GM12891 (cell line): ENCODE measurements at places on chromosomes 7 and 10.

- DNase-seq: no peak
Measured at GRCh38 chr7:98518159-98518947, 98.7 kb upstream of the NPTX2 start.

DNA sequence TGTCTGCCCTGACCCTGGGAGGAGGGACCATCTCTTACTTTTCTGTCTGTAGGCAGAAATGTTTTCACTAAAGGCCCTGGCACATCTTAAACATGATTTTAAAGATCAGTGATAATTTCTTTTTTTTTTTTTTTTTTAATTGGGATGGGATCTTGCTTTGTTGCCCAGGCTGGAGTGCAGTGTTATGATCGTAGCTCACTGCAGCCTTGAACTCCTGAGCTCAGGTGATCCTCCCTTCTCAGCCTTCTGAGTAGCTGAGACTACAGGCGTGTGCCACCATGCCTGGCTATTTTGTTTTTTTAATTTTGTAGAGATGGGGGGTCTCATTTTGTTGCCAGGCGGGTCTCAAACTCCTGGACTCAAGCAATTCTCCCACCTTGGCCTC, 65.3 kb downstream of the RBM20 start:
- DNase-seq: no peak

- DNase-seq: no peak
Measured at GRCh38 chr10:50216894-50217293, 34.4 kb downstream of the ASAH2 start.

GRCh38 chr10:129870961-129871621, 93.0 kb downstream of the EBF3 start:
- no peak for DNase-seq

DNA sequence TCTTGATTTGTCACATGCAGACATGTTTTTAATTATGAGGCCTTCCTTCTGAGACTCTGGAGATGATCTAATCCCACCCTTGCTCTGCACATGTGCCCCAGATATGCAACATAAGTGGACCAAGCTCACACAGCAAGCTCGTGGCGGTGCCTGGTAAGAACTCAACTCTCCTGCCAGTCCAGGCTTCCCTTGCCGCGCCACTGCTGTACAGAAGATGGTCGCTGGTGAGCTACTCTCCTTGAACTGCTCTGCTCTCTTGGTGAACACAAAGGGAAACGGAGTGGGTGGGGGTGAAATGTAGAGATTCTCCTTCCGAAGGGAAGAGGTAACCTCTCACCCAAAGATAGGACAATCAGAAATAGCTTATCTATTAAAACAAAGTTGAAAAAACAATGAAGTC, 25.7 kb downstream of the MYOF start:
- no peak for DNase-seq

- no peak for DNase-seq
Measured at GRCh38 chr10:52617346-52617745, 155.2 kb downstream of the MBL2 start.

- DNase-seq: no peak
Measured at GRCh38 chr7:19715499-19715898, 6.7 kb upstream of the POLR1F start.

DNA sequence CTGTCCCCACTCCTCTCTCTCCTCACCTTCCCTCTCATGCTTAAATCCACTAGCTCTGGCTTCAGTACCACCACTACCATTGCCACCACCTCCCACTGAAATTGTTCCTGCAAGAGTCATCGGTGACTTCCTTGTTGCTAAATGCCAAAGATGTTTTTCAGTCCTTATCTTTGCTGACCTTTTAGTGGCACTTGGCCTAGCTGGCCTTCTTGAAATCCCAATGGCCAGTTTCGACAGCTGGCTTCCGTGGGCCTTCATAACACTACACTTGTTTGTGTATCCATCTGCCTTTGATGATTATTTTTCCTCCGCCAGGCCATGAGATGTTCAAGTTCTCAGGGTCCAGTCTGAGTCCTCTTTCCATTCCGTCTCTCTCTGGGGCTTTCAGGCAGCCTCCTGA, 118.2 kb upstream of the NANOS1 start:
- DNase-seq: no peak

GRCh38 chr10:5094265-5095205, at the start of gene AKR1C3:
Gene AKR1C3 (plus strand): TSS chr10:5094414. CDS start chr10:5094445, 31 bp downstream.
- no peak for DNase-seq

DNA sequence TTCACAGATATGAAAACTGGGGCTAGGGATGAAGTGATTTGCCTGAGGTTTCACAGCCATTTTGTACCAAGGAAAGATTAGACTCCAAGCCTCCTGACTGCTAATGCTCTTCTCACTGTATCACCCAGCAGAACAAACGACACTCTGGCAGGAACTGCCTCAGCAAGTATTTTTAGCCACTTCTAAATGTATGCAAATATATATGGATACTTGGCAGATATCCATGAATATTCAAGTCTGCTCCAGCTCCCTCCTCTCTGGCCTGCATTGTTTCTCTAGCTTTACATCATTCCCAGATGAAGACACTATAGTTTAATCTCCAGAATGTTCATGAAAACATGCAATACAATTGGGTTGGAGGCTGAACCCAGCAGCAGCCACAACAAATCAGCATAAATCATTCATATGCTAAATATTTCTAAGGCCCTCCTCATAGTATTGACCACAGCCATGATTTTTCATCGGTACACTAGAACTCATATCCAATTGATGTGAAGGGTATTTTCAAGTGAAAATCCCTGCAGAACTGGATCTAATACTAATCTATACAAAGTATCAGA, 65.5 kb downstream of the HPSE2 start:
- DNase-seq: no peak

DNA sequence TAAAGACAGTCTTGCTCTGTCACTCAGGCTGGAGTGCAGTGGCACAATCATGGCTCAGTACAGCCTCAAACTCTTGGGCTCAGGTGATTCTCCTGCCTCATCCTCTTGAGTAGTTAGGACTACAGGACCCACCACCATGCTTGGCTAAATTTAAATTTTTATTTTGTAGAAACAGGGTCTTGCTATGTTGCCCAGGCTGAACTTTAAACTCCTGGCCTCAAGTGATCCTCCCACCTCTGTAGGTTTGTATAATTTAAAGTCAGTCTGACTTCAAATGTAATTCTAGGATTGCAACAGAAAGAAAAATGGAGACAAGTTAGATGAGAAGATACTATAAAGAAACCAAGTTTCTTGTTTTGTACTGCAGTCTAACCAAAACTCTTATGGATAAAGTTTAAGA, 11.5 kb downstream of the TMEM60 start:
- DNase-seq: no peak
